ENCODE measurements at places on chromosomes 2 and 18.
A peak's percentile ranks its signal among the peaks of the same experiment; 100 is the strongest.

GRCh38 chr2:201233192-201233811 lies 27.0 kb upstream of the CASP8 start:
- DNase-seq: peak; percentile 92

DNA sequence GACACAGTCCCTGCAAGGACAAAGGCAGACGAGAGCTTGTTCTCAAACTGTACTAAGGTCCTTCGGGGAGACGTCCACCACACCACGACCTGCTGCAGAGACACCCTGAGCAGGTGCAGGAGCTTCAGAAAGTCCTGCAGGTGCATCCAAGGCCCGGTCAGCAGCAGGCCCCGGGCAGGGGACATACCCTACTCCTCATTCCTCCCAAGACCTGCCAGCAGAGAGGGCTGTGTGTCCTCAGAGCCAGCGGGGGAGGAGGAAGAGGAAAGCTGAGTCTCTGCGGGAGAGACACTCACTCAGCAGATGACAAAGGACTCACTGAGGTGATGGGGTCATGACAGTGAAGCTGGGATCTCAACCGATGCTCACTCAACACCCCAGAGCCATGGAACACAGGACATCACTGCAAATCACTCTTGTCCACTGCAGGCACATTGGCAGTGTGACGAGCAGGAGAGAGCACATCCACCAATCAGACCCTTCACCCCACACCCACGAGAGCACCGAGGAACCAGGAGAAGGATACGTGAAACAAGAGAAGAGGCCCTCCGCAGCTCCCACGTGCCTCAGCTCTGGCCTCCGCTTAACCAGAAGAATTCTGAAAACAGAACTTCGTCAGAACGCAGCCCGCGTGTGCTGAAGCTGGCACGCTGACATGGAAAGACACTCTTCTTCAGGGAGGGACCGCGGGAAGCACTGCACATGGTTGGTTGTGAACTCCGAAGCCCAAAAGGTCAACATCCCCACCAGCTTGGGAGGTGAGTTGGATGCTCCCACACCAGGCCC lies 9.3 kb downstream of the HDAC4 start:
- DNase-seq: no peak

DNA sequence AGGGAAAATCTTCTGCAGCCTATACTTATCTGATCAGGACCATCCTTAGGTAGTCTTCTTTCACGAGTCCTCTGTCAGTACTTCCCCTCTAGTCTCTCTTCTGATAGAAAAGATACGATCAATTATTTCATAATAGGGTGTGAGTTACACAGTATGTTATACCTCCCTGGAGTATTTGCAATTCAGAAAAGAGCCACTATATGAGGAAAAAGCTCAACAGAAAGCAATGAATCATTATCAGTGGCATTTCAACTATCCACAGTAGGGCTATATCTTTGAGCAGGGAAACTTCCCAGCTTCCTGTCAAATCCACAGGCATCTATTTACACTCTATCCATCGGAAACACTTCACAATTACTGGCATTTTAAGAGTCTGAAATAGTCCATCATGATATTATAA lies 105.3 kb upstream of the ACVR2A start:
- peak; percentile 5 for DNase-seq

DNA sequence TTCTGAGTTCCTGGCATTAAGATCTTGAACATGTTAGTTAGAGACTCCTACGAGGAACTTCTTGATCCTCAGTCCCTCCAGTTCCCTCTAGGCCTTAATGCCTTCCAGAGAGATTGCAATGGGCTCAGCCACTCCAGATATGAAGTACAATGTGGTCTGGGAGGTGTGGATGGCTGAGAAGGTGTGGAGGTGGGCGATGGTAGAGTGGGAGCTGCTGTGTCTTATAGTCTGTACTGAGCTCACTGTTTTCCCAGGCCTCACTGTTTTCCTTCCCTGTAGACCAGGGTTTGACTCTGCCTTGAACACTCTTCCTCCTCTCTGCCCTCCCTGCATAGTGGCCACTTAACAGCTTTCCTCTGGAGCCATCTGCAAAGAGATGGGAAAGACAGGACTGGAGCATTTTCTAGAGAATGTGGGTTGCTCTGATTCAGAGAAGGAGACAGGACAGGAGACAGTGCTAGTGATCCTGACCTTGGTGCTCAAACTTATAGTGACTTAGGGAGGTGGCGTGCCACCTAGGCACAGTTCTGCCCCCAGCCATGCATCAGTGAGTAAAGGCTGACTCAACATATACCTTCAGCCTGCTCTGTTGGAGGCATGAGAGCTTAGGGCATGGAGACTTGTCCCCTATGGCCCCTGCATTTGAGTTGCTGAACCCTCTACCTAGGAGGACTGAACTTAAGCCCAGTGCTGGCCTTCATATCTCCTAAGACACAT lies 129.7 kb downstream of the TDRD15 start:
- DNase-seq: no peak

DNA sequence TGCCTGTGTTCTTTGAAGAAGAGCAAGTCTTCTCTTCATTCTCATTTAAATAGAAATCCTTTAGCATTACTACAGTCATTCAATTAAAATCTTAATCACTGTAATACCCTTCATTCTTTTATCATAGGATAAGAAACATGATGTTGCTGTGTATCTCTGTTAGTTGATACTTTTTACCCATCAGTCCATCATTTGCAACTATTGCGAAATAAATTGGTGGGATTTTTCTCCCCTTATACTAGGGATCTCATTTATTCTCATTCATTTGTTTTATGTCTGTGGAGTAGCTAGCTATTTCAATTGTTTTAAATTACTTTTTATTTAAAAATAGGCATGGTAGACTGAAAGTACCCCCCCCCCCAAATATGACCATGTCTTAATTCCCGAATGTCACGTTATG lies 235.3 kb downstream of the KIAA1328 start:
- DNase-seq: no peak

- no peak for DNase-seq
These were observed 18.1 kb downstream of the MAPK4 start for GRCh38 chr18:50578030-50578429.

DNA sequence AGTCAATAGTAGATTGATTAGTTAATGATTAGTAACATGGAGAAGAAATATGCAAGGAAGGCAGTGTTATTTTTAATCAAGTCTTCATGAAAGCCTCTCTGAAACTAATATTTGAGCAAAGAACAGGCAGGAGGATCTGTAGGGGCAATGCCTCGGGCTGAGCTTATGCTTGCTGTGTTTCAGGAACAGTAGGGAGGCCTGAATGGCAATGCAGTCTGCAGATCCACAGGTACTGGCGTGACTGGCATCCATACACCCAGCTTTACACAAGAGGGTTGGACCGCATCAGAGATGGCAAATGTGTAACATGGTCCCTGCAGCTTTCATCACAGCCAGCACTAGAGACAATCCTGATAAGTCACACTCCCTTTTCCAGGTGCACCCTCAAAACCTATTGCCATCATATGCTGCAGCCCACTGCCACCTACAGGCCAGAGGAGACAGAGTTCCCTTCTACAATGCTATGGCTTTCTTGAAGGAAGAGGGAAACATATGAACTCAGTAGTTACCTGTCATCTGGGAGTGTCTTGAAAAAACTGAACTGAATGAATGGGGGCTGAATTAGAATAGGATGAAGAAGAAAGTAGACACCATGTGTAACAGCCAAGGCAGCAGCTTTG lies 582.4 kb upstream of the RAB6C start:
- DNase-seq: peak; percentile 8

DNA sequence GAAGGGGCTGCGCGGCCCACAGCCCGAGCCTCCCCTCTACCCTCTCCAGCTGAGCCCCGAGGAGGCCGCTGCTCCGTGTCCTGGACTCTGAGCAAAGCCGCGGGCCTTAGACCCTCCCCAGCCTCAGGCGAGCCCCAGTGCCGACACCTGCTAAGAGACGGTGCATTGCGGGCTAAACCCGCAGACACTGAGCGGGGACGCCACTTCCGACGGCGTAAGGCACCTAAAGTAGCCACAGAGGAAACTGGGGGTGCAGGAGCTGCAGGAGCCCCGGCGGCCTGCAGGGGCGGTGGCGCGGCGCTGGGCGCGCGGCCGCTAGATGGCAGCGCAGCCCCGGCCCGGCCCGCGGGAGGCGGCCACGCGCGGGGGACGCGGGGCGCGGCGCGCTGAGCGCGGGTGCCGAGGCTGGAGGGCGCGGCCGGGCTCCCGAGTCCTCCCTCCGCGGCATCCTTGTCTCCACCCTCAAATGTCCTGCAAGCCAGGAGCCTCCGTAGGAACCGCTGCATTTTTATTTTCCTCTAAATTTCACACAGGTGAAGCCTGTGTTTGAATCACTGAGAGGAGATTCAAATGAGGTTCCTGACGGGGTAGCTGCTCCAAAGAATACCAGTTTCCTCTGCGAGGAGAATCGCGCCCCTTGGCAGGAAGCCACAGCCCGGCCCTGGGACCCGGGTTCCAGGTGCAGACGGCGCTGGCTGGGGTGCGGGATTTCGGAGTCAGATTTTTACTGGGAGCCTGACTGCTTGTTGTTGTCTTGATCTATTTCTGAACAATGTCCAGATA lies 650.5 kb downstream of the GALR1 start:
- DNase-seq: peak; percentile 26

DNA sequence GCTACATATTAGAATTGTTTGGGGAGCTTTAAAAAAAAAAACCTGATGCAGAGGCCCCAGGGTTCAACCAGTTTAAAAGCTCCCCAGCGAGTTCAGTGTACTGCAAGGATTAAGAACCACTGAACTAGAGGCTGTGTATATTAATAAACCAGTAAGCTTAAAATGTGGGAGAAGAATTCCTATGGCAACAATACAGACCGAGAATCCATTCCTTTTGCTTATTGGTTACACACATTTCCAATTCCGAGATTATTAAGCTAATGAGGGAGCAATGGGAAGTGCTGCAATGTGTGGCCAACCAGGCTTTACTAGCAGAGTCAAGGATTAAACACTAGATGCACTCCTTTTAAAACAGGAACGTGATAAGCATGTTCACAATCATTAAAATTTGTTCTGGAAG lies 204.4 kb downstream of the TDRD15 start:
- no peak for DNase-seq

GRCh38 chr2:177604271-177605065 lies 211.9 kb downstream of the AGPS start:
- peak; percentile 56 for DNase-seq

DNA sequence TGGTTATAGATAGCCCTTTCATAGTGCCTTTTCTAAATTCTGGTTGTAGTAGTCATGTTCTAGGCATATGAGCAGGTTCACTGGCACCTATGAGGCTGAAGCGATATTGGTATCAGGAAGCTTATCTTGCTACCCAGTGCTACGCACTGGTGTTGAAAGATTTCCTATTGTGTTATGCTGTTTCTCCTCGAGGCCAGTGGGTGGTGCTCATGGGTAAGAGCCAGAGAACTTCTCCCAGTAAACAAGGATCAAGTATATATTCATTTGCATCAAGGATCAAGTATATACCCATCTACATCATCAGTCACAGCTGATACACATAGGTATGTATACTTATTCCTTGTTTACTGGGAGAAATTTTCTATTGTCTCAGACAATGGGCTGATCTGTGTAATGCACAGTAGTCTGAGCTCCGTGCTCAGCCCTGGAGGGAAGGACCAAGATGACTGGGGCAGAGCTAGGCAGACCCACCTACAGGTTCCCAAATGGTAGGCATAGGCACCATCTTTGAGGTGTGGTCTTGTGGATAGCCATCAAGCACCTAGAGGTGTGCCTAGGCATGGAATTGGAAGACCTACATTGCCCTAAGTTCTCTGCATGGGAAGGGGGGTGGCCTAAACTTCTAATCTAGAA lies 101.2 kb upstream of the GALNT13 start:
- no peak for DNase-seq

GRCh38 chr2:234420408-234420807 lies 76.5 kb downstream of the ARL4C start:
- no peak for DNase-seq

DNA sequence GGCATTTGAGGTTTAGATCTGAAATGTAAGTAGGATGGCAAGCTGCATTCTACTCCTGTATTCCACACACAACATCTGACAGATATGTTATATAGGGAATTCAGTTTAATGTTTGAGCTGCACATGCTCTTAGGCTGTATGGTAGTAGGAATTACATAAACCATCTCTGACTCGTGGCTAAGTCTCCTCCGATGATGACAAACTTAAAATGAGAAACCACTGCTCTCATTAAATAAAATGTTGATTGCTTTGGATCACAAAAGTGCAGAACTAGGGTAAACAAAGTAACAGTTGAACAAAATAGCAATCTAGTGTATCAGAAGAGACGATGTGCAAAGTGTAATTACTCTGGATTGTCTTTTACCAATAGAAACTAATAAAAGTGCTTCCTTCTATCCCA lies 50.1 kb upstream of the WDR75 start:
- no peak for DNase-seq

DNA sequence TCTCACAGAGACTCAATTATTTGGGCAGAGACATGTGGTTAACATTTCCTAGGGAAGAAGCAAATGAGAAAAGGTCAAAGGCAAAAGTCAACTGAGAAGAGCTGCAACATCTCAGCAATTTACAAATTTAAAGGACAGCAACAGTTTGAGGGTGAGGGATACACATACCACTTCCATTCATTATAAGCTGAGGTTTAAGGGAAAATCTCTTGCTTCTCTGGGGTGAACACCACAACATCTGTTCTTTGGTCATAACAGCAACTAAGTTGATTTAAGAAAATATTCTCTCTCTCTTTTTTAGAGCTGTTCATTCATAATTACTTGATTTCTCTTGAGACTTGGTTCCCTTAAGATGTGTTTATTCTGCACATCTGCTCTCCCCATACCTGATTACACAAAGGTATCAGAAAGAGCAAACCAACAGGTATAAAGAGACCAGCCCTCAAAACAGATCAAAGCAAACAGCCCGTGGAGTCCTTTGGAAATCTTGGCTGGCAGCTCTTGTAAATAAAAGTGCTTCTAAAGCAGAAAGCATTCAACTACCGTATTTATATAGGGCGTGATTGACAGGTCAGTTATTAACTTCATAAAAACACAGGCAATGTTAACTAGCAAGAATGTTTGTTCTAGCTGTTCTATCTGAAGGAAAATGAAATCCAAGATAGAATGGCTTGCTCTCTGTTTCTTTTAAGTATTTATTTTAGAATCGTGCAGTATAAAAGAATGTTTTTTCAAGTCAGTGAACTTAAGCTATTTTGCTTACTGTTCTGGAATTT lies 132.8 kb downstream of the THADA start:
- DNase-seq: no peak

GRCh38 chr2:148725564-148725963 lies 81.0 kb downstream of the EPC2 start:
- DNase-seq: no peak

GRCh38 chr2:197211881-197212342 lies 98.7 kb downstream of the ANKRD44 start:
- DNase-seq: no peak

GRCh38 chr2:31945572-31945935 lies 65.3 kb downstream of the MEMO1 start:
- DNase-seq: no peak

- DNase-seq: no peak
These were observed 39.8 kb upstream of the SPTBN1 start for GRCh38 chr2:54416166-54416813.

GRCh38 chr2:124088616-124089015 lies 63.5 kb downstream of the CNTNAP5 start:
- DNase-seq: no peak

DNA sequence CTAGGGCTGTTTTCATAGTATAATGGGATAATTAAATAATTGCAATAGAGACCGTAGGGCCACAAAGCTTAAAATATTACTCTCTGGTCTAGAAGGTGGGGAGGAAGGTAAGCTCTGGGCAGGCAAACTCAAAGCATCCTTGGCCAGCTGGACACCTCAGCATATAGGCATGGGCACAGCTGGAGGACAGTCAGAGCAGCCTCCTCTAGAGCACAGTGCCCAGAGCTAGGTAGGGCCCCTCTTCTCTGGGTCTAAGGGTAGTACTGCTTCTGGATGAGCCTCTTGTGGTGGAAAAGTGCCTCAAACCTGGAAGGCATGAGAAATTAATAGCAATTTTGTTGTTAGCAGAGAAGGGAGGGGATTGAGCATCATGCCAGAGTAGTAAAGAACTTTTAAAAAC lies 291.3 kb upstream of the FBXO11 start:
- DNase-seq: no peak

Measured in RPMI7951 (cell line).